ENCODE measurements at places on chromosomes 3 and 15. TPM values are rescaled to one million over a fixed set of nuclear protein-coding genes. Genes with fewer than 3 reads are reported as not detected.
A peak's percentile ranks its signal among the peaks of the same experiment; 100 is the strongest.

NUP210 gene
- total RNA-seq: 5.5 TPM

GRCh38 chr3:148023994-148024393 is 614.8 kb downstream of the ZIC1 start:
- DNase-seq: no peak

- peak; percentile 81 for DNase-seq
Observed at GRCh38 chr3:58008141-58009025, at the start of gene FLNB. FLNB (plus strand) TSS chr3:58008422; CDS start chr3:58008565, 143 bp downstream.

DNA sequence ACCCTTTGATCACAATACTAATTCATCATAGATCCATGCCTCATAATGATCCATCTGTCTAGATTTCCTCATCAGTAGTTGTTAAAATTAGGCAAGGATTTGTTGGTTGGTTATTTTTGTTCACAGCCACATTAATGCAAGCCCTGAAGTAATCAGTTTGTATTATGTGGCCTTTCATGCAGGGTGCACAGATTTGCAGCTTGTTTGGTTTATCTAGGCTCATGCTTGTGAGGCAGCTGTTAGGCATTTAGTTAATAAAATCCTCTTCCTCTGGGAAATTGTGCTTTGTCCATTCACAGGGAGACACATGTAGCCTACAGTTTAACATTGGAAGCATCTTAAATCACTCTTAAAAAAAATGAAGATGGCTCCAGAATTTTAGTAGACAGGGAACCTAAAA is 162.8 kb upstream of the ZNF385D start:
- DNase-seq: no peak

GRCh38 chr15:70158309-70159000 is 60.7 kb upstream of the TLE3 start:
- DNase-seq: no peak

CYP19A1 gene
- 24.0 TPM for total RNA-seq

- no peak for DNase-seq
Observed at GRCh38 chr3:45984331-45985312, 11.0 kb downstream of the FYCO1 start.

DNA sequence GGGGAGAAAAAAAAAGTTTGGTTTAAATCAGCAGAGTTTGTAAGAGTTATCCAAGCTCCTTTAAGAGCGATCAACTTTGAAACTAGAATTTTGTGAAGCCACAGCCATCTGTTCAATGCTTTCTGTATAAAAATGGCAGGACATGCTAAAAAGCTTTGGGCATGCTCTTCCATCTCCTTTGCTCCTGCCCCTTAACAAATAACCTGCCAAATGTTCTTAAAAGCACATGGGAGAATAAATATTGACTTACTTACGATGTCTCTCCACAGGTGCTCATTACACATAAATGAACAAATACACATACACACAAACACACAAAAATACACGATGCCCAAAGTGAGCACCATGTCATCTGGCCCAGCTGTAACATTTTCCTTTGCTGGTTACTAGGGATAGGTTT is 211.8 kb upstream of the DPH6 start:
- DNase-seq: no peak

SPRED1 gene
- 56.4 TPM for total RNA-seq

DNA sequence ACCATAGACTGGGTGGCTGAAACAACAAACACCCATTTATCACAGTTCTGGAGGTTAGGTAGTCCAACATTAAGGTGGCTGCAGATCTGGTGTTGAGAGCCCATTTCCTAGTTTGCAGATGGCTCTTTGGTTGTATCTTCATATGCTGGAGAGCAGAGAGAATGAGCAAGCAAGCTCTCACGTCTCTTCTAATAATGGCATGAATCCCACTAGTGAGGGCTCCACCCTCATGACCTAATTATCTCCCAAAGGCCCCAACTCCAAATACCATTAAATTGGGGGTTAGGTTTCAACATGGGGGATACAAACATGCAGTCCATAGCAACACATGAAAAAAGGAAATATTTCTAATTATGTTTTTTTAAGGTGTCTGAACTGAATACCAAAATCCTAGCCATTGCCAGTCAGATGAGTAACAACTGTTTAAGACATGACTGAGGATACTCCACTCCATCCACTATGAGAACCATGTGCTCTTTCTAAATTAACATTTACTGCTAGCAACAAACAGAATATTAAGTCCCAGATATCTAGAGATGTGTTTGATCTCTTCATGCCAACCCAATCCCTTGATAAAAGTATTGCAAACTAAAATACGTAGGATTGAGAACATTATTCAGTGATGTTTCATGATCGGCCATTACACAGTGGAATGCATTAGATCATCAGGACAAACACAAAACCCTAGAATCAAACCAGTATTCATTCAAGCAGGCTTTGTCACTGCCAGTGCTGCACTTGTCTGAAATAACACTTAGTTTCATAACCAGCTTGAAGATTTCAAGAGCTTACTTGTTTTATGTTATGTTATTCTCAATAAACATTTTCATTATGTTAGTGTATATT is 340.3 kb downstream of the SLC9A9 start:
- no peak for DNase-seq

- DNase-seq: no peak
Observed at GRCh38 chr3:99850608-99851007, 32.9 kb downstream of the CMSS1 start.

GRCh38 chr15:70604666-70605315 is 158.6 kb downstream of the UACA start:
- no peak for DNase-seq

- no peak for DNase-seq
Observed at GRCh38 chr3:193231201-193231600, 9.8 kb upstream of the PLAAT1 start.

DNA sequence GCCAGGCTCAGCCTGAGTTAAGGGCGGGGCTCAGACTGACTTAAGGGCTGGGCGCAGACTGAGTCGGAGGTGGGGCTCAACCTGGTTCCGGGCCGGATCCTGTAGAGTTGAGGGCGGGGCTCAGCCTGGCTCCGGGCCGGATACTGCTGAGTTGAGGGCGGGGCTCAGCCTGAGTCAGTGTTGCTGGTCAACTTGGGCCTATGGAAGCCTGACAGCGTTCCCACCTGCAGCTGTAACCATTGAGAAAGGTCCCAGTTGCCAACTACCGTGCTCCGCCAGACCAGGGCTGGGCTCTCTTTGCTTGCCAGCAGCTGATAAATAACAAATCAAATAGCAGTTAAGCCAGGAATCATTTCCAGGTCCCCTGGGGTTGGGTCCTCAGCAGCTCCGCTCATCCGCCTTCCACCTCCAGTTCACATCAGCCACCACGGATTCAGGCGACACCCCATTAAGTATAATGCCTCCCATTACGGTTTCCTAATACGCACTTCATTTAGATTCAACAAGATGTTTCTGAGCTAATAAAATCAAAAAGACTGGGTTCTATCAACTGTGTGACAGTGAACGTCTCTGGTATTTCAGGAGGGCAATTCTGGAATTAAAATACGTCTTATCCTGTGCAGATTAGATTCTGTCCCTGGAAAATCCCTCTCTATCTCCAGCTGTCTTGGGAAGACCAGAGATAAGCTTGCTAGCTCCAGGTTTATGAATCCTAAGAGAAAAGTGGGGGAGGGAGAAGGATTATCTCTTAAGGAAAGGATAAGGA is 7.3 kb downstream of the GRIP2 start:
- DNase-seq: peak; percentile 69

GPR156 gene
- total RNA-seq: 0.98 TPM

GRCh38 chr15:27746401-27746955 is 352.6 kb downstream of the OCA2 start:
- no peak for DNase-seq

FSD2 gene
- total RNA-seq: not detected

PAK6 gene
- total RNA-seq: 0.31 TPM

All from sciatic nerve (tissue), 2 donors.